SHP77 treated with DMSO at 0.1 percent for 48 hours (cell line): ENCODE measurements at places on chromosomes 11 and 22.

GRCh38 chr22:33519071-33519973, 401.0 kb downstream of the LARGE1 start:
- peak; percentile 33 for DNase-seq

GRCh38 chr11:122343210-122343609, 227.2 kb upstream of the BLID start:
- no peak for DNase-seq

DNA sequence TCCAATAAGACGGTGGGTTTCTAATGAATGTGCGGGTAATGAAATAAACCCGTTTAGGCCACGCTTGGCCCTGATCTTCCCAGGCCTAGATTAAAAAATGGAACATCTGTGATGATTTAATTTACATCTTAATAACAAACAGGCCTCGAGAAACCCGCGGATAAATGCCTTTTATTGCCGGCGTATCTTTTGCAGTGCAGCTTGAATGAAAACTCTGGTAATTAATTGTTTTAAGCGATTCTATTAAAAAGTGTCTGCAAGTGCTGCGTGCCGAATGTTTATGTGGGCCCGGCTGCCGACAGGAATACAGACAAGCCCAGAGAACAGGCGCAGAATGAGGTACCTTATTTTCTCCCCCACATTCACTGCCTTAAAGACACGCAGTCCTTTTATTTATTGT, 420.7 kb downstream of the MN1 start:
- no peak for DNase-seq

- DNase-seq: no peak
Observed at GRCh38 chr11:118048472-118049370, 28.2 kb upstream of the TMPRSS4 start.

GRCh38 chr22:17540481-17540880, 22.8 kb upstream of the SLC25A18 start:
- no peak for DNase-seq

- no peak for DNase-seq
Observed at GRCh38 chr11:62105667-62106191, 18.1 kb upstream of the INCENP start.

DNA sequence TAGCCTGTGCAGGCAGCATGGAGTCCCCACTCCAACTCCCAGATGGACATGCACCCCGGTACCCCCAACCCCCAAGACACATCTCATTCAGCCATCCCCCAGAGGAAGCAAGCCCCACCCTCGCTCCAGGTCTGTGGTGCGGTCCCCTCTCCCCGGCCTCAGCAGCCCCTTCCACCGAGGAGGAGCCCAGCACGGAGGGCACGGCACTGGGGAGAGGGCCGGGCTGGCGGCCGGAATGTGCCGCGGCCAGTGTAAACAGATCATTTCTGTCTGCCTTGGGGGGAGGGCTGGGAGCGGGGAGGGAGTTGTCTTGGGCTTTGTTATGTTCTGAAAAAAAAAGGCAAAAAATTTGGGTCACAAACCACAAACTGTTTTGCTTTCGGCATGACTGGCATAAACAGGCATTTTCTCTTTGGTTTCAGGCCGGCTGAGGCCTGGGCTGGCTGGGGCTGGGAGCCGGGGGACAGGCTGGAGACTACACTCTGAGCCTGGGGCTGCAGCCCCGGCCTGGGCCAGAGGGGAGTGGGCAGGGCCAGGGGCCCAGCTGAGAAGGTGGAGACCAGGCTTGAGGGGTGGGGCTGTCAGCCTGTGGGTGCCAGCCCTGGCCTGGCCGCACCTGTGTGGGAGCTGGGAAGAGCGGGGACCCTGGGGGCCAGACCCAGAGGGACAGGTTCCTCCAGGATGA, 16.8 kb downstream of the IGF2 start:
- no peak for DNase-seq

GRCh38 chr11:37465221-37465620, 867.2 kb upstream of the RAG2 start:
- DNase-seq: no peak

GRCh38 chr11:14065141-14065540, 102.6 kb downstream of the SPON1 start:
- DNase-seq: no peak

DNA sequence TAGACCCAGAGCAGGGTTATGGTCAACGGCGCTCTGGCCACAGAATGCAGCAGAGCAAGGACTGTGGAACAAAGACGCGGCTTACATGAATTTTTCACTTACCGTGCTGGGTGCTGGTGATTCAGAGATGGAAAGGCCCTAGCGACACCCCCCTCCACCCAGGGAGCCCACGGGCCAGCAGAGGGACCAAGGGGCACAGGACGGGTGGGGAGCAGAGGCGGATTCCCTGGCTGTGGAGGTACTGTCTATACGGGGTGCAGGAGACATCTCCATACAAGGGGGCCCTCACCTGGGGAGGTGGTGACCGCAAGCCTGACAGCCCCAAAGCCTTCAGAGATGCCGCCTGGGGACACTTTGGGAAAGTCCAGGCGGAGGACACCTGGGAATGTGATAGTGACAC, 1.1 kb upstream of the SEPTIN5 start:
- DNase-seq: no peak

- no peak for DNase-seq
Observed at GRCh38 chr11:17277024-17277584, 565 bp downstream of the NUCB2 start.

DNA sequence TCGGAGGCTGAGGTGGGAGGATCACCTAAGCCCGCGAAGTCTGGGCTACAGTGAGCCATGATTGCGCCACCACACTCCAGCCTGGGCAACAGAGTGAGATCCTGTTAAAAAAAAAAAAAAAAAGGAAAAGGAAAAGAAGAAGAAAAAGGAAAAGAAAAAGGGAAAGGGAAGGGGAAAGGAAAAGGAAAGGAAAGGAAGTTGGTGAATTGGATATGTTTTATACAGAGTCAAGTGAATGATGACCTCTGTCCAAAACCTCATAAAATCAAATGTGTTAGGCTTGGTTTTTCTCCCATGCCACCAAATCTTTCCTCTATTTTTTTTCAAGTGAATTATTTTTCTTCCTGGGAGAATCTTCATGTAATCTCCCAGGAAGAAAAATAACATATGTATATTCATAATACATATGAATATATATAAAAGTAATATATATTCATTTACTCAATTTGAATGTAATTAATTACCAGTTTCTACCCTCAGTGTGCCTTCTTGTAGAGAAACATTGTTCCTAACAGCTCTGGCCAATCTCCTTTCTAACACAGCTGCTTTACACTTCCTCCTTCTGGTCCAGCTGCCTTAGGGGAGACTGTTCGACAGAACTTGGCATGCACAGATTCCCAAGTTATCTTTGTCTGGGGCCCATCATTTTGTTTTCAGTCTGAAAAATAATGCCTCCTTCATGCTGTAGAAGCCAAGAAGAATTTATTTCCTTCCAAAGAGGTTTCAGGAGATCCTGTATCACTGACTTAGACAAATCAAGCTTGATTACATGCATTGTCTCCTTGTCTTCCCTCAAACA, 111.9 kb downstream of the CCDC34 start:
- no peak for DNase-seq

DNA sequence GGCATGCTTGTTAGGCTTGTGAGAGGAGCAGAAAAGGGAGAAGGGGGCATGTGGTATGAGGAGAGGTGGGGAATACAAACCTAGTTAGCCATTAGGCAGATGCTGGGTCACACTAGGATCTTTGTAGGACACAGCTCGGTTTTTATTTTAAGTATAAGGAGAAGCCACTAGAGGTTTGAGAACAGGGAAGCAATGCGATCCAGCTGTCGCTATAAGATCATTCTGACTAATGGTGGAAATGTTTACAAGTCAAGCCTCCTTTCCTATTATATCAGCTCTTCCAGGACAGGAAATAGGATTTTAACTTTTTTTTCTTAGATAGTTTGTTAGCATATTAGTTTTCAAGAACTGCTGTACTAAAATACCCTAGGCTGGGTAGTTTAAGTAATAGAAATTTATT, 609.9 kb downstream of the INSC start:
- DNase-seq: no peak

GRCh38 chr11:10122326-10123197, 171.5 kb downstream of the SBF2 start:
- no peak for DNase-seq

GRCh38 chr11:36012455-36012854, 68.6 kb downstream of the LDLRAD3 start:
- no peak for DNase-seq

DNA sequence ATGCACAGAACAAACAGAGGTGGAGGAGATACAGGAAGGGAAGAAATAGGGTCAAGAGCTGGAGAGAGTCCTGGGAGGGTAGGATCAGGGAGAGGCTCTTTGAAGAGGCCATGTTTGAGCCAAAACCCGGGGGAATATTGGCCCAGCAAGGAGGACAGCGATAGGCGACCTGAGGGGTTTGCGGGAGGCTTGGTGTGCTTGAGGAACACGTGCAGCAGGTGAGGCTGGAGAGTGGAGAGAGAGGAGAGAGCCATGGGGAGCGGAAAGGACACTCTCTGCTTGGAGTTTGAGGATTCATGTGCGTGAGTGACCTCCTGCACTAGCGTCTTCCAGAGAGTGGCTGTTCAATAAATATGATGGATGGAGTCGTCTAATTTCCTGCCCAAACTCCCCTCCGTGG, 4.7 kb upstream of the B3GAT1 start:
- DNase-seq: no peak

DNA sequence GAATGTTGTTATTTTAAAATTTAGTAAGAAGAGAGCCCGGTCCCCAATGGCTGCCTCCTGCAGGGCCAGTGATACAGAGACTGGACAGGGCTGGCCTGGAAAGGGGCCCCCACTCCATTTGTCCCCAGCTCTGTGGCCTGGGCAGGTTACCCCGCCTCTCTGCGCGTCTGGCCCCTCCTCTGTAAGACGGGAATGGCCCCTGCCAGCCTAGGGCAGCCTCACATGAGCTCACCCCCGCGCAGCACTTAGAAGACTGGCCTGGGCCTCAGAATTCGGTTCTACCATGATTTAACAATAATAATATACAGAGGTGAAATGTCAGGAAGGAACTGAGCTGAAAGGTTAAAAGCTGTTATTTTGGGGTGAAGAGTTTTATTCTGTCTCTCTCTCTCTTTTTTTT, 1.3 kb downstream of the APOBEC3G start:
- no peak for DNase-seq

DNA sequence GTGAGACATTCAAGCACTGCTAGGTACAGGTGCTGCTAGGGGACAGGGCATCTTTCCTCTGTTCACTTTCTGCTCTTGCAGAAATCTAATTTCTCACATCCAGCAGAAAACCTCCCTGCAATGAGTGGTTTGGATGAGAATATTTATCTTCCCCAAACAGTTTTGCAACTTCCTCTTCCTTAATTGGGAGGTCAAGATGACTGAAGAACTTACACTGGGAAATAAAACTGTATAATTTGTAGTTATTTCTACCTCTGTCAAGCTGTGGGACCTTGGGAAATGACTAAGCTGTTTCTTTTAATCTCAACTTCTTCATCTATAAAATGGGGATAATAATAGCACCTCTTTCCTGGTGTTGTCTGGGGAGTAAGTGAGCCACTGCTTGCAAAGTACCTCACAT, 69.8 kb downstream of the PRR5L start:
- DNase-seq: no peak

GRCh38 chr11:16126362-16126761, 230.0 kb downstream of the SOX6 start:
- DNase-seq: no peak

- DNase-seq: no peak
Observed at GRCh38 chr11:79265756-79266322, 175.0 kb downstream of the TENM4 start.

DNA sequence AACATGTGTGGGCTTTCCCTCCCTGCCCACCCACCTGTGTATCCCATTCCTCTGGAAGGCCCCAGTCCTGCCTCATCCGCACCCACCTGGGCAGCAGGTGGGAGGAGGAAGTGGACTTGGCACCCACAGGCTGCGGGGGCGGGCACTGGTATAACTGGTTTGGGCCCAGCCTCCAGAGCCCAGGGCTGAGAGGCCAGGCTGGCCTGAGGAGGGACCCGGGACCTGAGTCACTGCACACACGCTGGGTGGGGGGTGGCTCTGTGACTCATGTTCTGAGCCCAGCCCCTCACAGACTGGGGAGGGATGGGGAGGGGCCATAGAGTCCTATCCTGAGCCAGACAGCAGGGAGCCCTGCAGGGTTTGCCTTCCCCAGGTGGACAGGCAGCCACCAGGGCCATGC, 16.7 kb downstream of the PHLDA2 start:
- DNase-seq: no peak

- DNase-seq: no peak
Observed at GRCh38 chr11:122882857-122883645, 492 bp downstream of the JHY start.

- no peak for DNase-seq
Observed at GRCh38 chr11:134124660-134125451, 56.0 kb downstream of the JAM3 start.

GRCh38 chr11:62413060-62413696, 5.7 kb upstream of the SCGB1A1 start:
- DNase-seq: no peak

DNA sequence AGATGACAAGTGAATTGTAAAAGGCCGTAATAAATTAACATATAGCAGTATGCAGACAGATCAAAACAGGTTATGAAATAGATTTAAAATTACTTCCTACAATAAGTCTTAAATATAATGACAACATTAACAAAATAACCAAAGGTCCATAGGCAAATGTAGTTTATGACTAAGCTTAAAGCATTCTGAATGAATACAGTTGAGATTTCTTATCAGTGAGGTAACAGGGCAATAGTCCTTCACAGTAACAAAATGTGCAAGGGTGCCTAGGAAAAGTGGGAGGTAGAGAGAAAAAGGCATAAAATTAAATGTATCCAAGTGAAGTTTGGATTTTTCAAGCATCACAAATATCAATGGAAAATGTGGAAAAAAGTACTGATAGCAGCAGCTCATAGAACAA, 20.9 kb upstream of the P4HA3 start:
- DNase-seq: no peak

GRCh38 chr11:125305345-125305744, 140.8 kb downstream of the PKNOX2 start:
- no peak for DNase-seq

GRCh38 chr11:109735128-109735527, 313.1 kb downstream of the C11orf87 start:
- no peak for DNase-seq

DNA sequence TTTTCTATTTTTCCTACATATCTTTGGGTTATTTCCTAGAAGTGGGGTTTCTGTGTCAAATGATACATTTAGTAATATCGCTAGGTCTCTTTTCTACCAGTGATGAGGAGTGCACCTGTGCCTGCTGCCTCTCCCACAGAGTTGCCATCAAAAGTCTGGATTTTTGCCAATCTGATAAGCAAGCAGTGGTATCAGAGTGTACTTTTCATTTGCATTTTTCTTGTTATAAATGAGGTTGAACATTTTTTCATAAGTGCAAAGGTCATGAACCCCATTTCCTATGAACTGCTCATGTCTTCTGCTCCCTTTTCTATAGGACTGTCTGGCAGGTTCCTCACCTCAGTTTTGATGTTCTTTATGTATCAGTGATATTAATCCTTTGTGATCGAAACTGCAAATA, 1.7 kb downstream of the TRPM5 start:
- no peak for DNase-seq

- DNase-seq: no peak
Observed at GRCh38 chr11:118572981-118573550, 857 bp downstream of the ARCN1 start.

- no peak for DNase-seq
Observed at GRCh38 chr11:119991022-119991404, 146.9 kb downstream of the TRIM29 start.

GRCh38 chr11:117303101-117303500, 12.0 kb downstream of the BACE1-AS start:
- no peak for DNase-seq

GRCh38 chr22:39583066-39583667, 12.6 kb downstream of the CACNA1I start:
- no peak for DNase-seq

- no peak for DNase-seq
Observed at GRCh38 chr22:30312053-30312452, 14.7 kb downstream of the TBC1D10A start.
